ENCODE measurements at places on chromosomes 1 and 21.

GRCh38 chr21:37063433-37063832, 9.4 kb downstream of the PIGP start:
- no peak for DNase-seq

GRCh38 chr1:214641214-214641895, 38.4 kb downstream of the CENPF start:
- DNase-seq, result no peak

DNA sequence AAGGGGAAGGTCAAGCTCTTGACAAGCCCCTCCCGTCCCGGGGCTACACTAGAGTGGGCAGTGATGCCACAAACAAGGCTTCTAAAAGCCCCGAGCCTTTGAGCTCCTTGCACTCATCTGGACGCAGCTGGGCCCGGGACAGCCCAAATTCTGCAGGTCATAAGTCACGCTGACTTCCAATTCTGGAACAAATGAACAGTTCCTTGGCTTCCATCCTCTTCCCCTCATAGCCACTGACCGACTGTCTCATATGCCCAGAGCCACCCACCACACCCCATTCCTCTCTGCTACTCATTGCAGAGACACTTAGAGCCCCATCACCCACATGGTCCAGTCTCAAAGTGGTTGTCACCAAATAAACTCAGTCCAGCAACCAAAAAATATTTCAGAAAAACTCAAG, 32.8 kb upstream of the PRELP start:
- DNase-seq, result no peak

- peak; percentile 75 for DNase-seq
Measured at GRCh38 chr1:48048064-48048463, 50.9 kb upstream of the TRABD2B start.

DNA sequence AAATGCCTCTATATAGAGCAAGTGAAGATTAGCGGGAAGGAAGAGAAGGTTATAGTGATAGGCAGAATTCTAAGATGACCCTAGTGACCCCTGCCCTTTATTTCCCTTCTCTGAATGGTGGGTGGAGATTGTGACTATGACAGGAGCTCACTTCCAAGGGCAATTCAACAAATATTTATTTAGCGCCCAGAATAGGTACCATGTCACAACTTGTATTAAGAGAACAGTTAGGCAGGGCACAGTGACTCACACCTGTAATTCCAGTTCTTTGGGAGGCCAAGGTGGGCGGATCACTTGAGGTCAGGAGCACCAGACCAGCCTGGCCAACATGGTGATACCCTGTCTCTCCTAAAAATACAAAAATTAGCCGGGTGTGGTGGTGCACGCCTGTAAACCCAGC, 236.0 kb upstream of the POGK start:
- DNase-seq, result no peak

- DNase-seq, result no peak
Measured at GRCh38 chr21:44537930-44538911, 1.8 kb downstream of the KRTAP10-1 start.

DNA sequence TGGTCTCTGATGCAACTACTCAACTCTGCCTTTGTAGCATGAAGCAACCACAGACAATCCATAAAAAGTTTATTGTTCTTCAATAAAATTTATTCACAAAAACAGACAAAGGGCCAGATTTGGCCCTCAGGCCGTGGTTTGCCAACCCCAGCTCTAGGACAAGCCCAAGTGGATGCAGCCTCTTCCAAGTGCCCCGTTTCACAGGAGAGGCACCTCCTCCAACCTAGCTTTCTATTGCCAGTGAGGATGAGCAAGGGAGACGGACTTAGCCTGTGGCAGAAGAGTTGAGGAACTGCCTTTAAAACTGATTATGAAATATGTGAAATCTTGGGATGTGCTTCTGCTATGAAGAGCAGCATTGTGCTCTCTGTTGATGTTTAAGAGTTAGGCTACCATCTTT, 105.4 kb downstream of the PSMG1 start:
- DNase-seq, result peak; percentile 6

DNA sequence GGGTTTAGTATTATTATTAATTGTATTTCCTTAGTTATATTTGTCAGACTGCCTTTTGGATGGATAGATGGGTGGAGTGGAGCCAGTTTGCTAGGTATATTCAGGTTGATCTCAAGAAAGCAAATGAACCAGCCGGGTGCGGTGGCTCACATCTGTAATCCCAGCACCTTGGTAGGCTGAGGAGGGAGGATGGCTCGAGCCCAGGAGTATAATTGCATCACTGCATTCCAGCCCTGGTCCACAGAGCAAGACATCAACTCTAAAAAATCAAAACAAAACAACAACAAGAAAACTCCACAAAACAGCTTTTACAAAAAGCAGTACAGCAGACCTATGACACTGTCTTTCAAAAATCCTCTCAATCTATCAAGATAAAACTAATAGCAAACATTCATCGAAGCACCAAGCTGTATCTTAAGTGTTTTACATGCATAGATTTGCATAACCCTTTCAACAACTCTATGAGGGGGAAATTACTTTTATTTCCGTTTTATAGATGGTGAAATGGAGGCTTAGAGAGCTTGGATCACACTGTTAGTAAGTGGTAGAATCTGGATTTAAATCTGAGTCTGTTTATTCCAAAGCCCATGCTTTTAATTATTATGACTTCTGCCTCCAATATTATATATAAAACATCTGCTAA, 25.5 kb downstream of the KMO start:
- DNase-seq, result no peak

DNA sequence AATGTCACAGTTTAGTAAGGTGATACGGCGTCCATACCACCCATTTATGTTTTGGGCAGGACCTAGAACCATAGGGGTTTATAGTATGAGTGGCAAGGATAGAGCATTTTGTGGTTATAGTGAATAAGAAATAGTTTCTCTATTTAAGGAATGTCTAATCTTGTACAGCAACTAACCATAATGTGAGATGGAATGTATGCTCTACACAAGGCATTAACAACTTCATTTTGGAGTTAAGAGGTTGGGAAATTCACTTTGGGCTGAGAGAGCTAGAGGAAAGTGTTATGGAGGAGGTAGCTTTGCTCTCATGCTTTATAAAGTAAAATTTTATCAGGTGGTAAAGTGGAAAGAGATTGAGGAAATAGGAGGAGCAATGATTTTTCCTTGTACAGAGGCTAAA, 3.0 kb upstream of the MCL1 start:
- peak; percentile 69 for DNase-seq

DNA sequence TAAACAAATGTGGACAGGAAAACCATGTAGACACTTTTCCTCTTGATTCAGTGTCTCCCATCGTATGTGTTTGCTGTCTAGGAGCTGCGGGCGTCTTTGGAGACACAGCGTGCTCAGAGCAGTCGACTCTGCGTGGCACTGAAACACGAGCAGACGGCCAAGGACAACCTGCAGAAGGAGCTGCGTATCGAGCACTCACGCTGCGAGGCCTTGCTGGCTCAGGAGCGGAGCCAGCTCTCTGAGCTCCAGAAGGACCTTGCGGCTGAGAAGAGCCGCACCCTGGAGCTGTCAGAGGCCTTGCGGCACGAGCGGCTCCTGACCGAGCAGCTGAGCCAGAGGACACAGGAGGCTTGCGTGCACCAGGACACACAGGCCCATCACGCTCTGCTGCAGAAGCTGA, 27.2 kb upstream of the DIP2A start:
- DNase-seq, result no peak

- peak; percentile 81 for DNase-seq
Measured at GRCh38 chr1:74693473-74693872, 19.9 kb upstream of the ERICH3 start.

DNA sequence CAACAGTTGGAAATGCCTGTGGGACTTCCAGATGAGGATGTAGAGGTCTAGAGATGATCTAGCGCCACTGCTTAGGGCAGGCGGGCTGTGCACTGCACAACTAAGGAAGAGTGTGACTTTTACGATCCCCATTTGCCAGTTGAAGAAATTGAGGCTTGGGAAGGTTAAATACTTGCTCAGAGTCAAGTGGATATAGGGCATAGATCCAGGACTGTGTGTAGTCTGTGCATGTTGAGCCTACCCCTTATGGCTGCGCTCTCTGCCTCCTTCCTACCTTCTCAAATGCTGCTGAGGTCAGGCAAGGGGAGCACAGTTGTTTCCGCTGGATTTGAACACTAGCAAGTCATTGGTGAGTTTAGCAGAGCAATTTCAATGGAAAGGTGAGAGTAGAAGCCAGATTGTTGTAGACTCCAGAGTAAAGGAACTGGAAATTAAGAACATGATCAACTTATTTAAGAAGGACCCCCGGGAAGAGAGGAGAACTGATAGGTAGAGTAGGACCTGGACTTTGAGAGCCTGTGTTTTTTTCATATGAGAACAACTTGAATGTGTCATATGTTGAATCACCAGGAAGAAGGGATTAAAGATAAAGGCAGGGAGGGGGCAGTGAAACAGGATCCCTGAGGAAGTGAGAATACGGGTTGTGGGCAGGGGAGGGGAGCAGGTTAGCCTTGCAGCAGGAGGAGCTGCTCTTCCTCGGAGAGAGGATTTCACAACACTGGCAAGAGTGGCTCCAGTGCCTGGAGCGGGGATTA, 2.7 kb downstream of the CAPN2 start:
- DNase-seq, result peak; percentile 96

GRCh38 chr1:208728815-208729214, 484.6 kb upstream of the PLXNA2 start:
- DNase-seq, result no peak

DNA sequence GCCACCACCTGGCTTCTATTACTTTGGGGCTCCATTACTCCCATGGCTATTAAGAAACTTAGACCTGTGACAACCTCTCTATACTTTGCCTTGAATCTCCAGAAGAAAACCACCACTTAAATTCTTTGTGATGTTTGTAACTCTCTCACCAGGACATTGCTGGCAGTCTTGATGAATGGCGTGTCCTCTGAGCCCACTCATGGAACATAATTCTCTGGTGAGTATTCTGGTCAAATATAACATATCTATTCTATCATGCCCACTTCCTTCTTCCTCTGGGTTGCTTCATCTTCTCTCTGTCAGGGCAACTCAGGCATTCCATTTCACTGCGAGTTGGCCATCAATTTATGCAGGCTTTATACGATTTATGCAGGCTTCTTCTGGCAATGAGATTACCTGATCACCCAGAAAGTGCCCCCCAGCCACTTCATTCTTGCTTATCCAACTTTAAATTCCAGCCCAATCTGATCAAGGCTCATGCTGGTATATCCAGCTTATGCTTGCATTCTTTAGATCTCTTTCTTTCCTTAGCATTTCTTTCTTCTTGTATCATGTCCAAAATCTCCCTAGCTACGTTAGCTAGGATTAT, 112.0 kb upstream of the CHRM3 start:
- DNase-seq, result peak; percentile 58

DNA sequence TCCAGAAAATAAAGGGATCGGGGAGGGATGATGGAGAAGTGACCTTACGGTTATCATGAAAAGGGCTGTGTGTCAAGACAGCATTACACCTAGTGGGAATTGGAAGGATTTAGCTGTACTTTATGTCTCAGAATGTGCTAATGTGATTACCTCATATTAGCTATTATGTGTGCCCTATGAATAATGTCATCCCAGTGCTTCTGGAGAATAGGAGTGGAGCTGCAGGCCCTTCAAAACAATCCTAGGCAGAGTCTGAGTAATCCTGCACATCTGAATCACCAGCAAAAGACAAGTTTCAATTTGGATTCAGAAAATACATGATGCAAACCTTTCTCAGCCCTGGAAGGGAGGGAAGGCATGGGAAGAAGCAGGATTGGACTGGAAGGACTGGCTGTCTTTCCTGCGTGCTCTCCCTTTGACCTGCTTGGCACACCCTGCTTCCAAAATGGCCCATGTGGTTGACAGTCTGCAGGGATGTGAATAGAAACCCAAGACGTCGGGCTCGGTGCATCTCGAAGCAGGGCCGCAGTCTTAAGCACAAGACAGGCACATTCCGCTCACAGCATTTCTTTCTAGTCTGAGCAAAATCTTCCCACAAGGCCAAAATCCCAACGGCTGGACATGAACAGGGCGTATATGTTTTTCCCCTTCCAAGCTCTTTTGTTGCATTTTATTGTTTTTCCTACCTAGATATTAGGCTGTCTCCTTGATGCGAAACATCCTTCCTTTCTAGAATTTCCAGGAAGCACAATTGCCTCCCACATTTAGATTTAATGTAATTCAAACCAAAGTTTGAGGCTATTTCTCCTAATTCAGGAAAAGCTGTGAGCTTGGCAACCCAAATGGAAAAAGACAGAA, 54.3 kb upstream of the TARBP1 start:
- peak; percentile 98 for DNase-seq

DNA sequence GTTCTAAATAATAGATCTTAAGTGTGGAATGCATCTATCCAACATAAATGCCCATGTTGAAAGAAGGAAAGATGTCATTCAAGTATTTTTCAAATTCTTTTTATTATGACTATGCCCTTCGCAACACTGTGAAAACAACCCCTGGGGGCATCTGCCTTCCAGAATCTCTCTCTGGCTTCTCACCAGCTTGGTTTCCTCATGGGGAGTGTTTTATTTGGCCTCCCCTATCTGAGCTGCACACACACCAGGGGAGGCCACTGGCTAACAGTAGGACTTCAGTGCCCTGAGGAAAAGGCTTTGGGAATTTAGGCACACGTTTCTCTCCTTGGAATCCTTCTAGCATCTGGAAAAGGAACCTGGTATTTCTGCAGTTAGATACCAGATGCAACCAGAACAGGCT, 130.6 kb downstream of the EDEM3 start:
- no peak for DNase-seq

DNA sequence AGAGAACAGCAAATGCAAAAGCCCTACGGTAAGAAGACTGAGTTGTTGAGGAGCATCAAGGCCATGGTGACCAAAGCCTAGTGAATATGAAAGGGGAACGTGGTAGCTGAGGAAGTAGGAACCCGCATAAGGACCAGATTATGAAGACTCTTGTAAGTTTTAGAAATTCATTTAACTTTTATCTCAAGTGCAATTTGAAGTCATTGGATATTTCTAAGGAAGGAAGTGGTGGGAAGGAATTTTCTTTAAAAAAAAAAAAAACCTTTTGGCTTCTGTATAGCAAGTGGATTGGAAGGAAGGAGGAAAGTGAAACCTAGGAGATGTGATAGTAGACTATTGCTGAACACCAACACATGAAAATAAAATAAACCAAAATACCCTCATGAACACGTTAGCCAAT, 119.0 kb downstream of the TNFSF18 start:
- no peak for DNase-seq

Data from amniotic epithelial cell (primary cell).